Mesothelial cell of epicardium (in vitro differentiated cells): ENCODE measurements at places on chromosomes 3 and 15. TPM values are rescaled to one million over a fixed set of nuclear protein-coding genes. Genes with fewer than 3 reads are reported as not detected.

GRCh38 chr3:101303836-101304235, 16.5 kb downstream of the IMPG2 start:
- DNase-seq, result no peak

DNA sequence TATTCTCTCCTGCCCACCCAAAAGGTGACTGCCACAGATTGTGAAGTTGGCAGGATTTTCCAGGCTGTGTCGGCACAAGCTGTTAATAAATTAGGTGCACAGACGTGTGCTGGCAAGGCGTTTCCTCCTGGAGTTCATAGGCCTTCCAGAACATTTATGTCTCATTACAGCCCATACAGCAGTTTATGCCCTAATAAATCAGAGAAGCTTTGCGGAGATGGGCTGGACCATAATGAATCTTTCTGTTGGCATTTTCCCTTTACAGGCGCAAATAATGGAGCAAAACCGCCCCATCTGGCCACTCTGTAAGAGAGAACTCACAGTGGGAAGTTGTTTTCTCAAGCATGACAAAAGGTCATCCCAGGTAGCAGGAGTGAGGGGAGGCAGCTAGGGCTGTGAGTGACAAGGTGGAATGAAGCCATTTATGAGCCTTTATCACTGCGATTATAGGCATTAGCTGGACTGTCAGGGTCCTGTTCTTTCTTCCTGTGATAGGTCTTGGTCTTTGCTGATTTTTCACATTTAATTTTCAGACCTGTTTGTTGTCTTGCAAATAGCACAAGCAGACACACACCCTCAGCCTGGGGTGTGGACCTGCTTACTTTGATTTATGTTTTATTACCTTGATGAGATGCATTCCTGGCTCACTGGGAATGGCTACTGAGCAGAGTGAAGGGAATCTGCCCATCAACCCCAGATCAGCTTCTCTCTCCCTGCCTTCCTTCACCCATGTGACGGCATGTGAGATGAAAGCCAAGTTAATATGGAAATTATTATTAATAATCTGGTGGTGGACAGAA, 257.5 kb downstream of the LRTM1 start:
- DNase-seq, result no peak

DNA sequence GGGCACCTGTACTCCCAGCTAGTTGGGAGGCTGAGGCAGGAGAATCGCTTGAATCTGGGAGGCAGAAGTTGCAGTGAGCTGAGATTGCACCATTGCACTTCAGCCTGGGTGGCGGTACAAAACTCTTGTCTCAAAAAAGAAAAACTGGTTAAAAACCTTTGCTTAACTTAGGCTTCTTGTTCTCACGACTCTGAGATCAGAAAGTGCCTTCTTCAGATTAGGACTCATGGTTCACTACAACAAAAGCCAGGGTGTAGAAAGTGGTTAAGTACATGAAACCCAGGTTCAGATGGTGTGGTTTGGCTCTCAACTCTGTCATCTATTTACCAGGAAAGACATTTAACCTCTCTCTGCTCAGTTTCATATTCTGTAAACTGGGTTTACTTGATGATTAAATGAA, 168.4 kb downstream of the TUSC7 start:
- DNase-seq, result no peak

- DNase-seq, result no peak
These were observed 38.3 kb downstream of the PXYLP1 start for GRCh38 chr3:141269961-141270360.

GRCh38 chr15:68378595-68378994, 53.4 kb downstream of the ITGA11 start:
- DNase-seq, result no peak

- no peak for DNase-seq
These were observed 57.4 kb upstream of the STXBP5L start for GRCh38 chr3:120850381-120851295.

DNA sequence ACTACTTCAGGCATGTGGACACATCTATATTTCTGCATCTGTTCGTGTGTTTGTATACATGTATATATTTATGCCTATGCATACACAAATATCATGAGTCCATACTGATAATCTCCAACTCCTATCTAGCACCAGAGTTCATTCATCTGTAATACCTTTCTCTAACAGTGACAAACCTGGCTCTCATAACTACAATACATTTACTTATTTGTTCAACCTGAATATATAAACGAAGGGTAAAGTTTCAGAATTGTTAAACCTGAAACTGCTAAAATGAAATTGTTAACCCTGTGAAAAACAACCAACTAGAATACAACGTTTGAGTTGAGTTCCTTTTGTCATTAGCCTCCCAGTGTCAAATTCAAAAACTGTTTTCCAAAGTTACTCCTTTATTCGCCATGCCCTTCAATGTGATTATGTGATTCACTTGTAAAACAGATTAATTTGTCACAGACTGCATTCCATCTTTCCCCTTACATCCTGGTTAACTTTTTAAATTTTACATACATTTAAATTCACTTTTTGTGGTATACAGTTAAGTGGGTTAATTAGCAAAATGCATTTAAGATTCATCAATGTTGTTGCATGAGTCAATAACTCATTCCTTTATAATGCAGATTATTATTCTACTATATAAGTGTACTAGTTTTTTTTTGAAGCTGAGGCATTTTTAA, 58.5 kb downstream of the PIK3R4 start:
- DNase-seq, result no peak

- DNase-seq, result no peak
These were observed 40.1 kb downstream of the TMEM44 start for GRCh38 chr3:194592798-194593752.

DNA sequence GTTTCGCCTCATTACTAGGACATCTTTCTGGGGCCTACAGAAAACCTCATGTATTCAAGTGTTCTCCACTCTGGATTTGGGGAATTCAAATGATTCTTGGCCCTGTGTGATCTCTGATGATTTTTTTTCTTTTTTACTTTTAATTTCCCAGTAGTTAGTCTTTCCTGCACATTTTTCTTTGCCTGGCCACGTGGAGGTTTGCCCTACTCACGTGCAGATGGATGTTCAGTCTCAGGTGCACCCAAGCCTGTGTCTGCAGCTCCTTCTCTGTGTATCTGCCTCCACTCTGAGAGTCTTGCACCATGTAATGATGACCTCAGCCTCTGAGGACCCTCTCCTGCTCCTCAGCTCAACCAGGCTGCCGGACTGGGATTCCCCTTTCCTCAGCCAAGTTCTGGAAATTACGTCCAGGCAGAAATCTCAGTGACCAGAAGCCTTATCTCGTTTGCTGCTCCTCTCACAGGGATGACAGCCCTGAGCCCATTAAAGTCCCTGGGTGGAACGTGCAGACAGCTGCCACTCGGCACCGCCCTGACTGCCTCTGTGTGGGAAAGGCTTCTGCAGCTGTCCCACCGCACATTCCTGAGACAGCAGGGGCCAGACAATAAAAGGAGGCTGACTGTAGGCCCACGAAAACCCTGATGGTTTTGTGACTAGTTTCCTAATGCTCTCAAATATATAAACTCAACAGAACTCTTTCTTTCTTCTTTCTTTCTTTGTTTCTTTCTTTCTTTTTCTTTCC, 31.4 kb upstream of the GABRB3 start:
- no peak for DNase-seq

GRCh38 chr3:177251755-177252154, 54.5 kb upstream of the TBL1XR1 start:
- DNase-seq, result no peak

DNA sequence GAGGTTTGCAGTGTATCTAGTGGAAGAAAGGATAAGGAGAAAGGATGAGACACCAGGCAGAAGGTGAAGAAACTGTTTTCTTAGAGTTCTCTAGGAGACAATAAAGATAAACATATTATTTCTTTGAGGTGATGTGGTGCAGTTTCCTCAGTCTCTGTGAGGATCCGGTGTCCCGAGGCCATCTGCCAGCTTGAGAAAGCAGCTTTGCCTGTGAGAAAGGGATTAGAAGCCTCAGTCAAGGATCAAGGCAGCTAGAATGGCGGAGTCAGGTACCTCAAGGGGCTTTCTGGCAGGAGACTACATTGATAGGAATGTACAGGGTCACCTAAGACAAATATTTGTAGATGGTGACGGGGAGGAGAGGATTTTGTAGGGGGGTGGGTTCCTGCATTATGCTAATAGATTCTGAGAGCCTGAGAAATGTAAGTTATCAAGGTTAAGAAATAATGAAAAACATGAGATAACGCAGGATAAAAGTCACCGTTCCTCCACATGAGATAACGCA, 103.9 kb upstream of the MB21D2 start:
- no peak for DNase-seq

DNA sequence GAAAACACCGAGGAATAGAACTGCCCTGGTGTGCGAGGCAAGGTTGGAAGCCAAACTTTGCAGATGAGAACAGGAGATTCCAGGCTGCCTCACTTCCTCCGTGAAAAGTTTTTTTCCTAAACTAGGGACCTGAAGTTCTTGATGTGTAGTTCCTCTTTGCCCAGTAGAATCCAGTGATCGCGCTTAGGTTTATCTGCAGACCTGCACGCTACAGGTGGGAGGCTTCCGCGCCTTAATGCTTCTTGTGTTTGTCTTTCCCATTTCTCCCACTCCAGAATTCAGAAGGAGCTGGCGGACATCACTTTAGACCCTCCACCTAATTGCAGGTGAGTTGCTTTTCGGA, 5.4 kb downstream of the UBE2E1 start:
- no peak for DNase-seq

- DNase-seq, result no peak
These were observed 443.3 kb upstream of the TPRG1 start for GRCh38 chr3:188728371-188728896.

- no peak for DNase-seq
These were observed 325.3 kb downstream of the NAALADL2 start for GRCh38 chr3:175184392-175184791.

DNA sequence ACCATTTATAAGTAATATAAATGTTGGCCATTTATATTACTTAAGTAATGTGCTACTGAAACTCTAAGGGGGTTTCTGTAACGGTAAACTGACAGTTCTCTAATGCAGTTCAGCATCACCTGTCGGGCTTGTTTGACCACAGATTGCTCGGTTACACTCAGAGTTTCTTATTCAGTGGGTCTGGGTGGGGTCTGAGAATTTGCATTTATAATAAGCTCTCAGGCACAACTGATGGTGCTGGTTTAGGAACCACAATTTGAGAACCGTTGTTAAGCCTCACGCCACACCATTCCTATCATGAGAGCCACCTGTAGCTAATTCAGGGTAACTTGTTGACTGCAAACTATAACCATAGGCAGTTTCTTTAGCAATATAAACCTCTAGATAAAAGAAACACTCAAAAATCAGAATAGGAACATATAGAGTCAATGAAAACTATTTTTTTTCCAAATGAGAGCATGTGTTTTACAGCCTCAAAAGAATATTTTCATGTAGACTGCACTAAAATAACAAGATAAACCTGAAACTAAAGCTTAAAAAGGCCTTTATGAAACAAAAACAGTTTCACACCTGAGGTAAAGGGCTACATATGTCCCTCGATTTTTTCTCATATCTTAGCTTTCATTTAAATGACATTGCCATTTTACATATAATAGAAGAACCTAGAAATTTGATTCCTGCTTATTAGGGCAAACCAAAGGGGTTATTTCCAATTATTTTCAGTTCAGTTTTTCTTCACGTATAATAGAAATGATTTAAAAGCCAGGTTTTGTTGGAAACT, 604.8 kb downstream of the UNC13C start:
- DNase-seq, result no peak

DNA sequence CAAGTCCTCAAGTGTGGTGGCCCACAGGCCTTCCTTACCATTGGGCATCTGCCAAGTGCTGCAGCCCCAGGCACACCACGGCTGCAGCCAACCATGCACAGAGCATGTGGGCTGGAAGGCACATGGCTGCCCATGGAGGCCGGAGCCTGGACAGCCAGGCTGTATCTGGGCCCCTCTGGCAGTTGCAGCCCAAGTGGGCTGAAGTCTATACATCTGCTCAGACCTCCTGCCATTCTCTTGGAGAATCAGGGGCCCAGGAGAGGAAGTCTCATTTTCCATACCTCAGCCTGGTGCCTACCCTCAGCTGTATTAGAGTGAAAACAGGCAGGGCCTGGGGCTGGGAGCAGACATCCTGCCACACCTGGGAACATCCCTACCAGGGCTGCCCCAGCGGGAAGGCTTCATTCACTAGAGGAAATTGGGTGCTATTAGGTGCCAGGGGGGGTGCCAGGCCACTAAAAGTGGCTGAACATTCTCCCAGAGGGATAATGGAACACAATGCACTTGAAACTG, 48.0 kb upstream of the SLCO2A1 start:
- DNase-seq, result peak; percentile 9

DNA sequence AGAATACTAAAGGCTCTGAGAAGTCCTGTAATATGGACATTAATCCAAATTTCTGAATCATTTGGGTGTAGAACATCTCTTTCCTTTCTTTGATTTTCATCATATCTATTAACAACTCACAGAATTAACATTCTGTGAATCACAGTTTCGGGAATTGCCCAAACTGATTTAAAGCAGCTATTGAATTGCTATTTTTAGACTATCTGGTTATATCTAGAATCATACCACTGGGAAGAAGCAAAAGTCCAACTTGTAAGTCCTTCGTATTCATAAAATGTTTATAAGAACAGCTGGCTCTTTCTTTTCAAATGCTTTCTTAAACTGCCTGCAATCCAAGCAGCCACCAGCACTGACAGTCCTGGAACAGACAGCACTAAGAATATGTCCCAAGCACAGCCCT, 733.0 kb downstream of the NTRK3 start:
- DNase-seq, result no peak

- DNase-seq, result no peak
These were observed 194.6 kb downstream of the THRB start for GRCh38 chr3:24299806-24300626.

GRCh38 chr3:8213286-8213685, 288.3 kb upstream of the LMCD1 start:
- DNase-seq, result no peak

DNA sequence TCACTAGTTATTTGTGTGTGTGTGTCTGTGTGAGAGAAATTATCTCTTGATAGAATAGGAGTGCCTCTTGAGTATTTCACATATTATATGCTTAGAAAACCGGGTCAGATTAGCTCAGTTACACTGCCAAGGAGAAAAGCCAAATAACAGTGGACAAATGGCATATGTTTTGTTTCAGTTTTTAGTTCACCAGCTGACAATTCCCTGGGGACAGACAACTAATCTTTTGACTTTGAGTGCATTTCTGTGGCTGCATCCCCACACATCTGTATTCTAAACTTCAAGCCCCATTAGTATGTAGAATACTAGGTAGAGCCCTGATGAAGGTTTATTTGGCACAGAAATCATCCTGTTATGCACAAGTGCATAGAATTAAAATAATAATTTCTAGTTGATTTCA, 227.7 kb upstream of the CNTN3 start:
- DNase-seq, result no peak

- DNase-seq, result no peak
These were observed 4.1 kb downstream of the ISLR2 start for GRCh38 chr15:74134387-74135027.

- no peak for DNase-seq
These were observed 8.5 kb upstream of the SYNM start for GRCh38 chr15:99096173-99096893.

CNTN3 gene
- total RNA-seq, result 1.5 to 2.5 TPM (median 1.6 TPM) in 3 replicates

WDR49 gene
- total RNA-seq, result 0.40 to 0.55 TPM (median 0.47 TPM) in 3 replicates

DNAJA4 gene
- 0.13 to 0.18 TPM in 2 of 3 replicates, not detected in the other for total RNA-seq

PRR23B gene
- not detected in 3 replicates for total RNA-seq

CYB561D2 gene
- total RNA-seq, result 12.9 to 13.6 TPM (median 13.1 TPM) in 3 replicates

GOLGA8N gene
- 9.9 to 15.4 TPM (median 12.2 TPM) in 3 replicates for total RNA-seq

CIB1 gene
- total RNA-seq, result 16.9 to 18.1 TPM (median 17.6 TPM) in 3 replicates

GHSR gene
- total RNA-seq, result not detected in 3 replicates

CADPS gene
- 2.7 to 4.2 TPM (median 3.3 TPM) in 3 replicates for total RNA-seq

GPR176 gene
- total RNA-seq, result 3.1 to 3.8 TPM (median 3.3 TPM) in 3 replicates
